ENCODE measurements at places on chromosomes 3 and 15.

GRCh38 chr15:89129123-89129815 lies 41.0 kb downstream of the ABHD2 start:
- DNase-seq, result no peak

DNA sequence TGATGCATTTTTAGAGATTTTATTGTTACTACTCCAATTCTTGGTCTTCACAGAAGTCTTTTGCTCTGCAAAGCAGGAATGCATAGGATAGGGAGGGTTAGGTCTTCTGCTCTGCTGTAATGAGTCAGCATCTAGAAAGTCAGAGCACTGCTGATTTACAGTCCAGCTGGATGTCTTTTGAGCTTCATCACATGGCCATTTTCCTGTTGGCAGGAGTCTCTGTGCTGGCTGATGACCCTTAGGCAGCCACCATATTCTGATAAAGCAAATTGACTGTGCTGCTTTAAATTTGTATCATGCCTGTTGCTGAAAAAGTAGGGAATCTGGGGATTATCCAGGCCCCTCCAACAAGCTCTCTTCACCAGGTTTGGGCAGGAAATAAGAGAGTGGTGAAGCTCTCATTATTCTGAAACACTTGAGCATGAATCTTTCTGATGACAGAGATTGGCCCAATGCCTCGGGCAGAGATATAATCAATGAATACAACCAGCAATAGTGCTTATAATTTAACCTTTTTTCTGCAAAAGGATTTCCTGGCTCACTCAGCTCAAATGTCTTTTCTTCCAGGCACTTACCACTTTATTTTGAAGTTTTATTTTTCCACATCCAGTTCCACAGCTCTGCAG lies 9.7 kb upstream of the CRBN start:
- no peak for DNase-seq

GRCh38 chr3:157257101-157257500 lies 97.2 kb upstream of the CCNL1 start:
- DNase-seq, result no peak

GRCh38 chr3:173702561-173702960 lies 305.0 kb downstream of the NLGN1 start:
- no peak for DNase-seq

GRCh38 chr3:171977860-171978259 lies 61.5 kb upstream of the FNDC3B start:
- DNase-seq, result no peak

GRCh38 chr15:70722266-70723121 lies 40.9 kb downstream of the UACA start:
- peak; percentile 16 for DNase-seq

DNA sequence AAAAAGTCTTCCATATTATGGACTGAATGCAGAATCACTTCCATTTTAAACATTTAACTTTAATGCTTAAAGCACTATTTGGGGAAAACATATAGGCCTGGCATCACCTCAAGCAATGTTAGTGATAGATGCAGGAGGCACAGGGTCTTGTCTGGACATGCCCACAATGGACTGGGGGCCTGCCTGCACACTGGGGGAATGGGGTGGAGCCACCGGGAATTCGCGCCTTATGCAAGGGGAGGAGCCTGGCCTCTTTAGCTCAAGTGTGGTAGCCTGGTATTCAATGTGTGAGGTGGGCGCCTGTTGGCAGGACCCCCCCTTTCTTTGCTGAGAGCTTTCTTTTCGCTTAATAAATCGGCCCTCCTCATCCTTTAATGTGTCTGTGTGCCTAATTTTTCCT lies 29.9 kb downstream of the ACKR4 start:
- no peak for DNase-seq

DNA sequence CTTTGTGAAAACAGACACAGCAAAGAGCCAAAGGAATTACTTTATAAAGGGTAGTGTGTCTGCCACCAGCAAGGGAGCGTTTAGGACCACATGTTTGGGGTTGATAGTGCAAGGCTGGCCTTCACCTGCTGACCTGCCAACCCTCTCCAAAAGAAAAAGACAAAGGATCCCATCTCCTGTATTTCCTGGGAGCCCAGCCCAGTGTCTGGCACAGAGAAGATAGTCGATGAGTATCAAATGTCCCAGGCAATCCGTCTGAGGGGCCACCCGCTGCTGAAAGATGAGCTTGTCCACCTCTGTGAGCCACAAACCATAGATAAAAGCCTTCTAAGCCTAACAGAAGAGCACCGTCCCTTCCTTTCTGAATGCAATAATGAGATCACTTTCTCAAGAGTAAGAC lies 154.8 kb upstream of the CTNNB1 start:
- no peak for DNase-seq
